Right ventricle myocardium inferior (tissue), 1 donor: ENCODE measurements at places on chromosomes 7 and 10. TPM values are rescaled to one million over a fixed set of nuclear protein-coding genes. Genes with fewer than 3 reads are reported as not detected.

Gene NPTX2
- total RNA-seq: 3.1 TPM

Gene PHF14
- total RNA-seq: 16.0 TPM

Gene FUOM
- 7.9 TPM for total RNA-seq

Gene LAMB4
- 0.19 TPM for total RNA-seq

Gene VIPR2
- 17.0 TPM for total RNA-seq

Gene CC2D2B
- 0.22 TPM for total RNA-seq

Gene GIMAP4
- 38.4 TPM for total RNA-seq

Gene ACHE
- 0.73 TPM for total RNA-seq

Gene GPR15LG
- not detected for total RNA-seq

Gene TBL2
- total RNA-seq: 10.4 TPM

Gene GIMAP1
- total RNA-seq: 5.8 TPM

Gene IGFBP1
- total RNA-seq: not detected

Gene PKD2L1
- total RNA-seq: not detected

Gene ASAH2B
- 3.4 TPM for total RNA-seq

DNA sequence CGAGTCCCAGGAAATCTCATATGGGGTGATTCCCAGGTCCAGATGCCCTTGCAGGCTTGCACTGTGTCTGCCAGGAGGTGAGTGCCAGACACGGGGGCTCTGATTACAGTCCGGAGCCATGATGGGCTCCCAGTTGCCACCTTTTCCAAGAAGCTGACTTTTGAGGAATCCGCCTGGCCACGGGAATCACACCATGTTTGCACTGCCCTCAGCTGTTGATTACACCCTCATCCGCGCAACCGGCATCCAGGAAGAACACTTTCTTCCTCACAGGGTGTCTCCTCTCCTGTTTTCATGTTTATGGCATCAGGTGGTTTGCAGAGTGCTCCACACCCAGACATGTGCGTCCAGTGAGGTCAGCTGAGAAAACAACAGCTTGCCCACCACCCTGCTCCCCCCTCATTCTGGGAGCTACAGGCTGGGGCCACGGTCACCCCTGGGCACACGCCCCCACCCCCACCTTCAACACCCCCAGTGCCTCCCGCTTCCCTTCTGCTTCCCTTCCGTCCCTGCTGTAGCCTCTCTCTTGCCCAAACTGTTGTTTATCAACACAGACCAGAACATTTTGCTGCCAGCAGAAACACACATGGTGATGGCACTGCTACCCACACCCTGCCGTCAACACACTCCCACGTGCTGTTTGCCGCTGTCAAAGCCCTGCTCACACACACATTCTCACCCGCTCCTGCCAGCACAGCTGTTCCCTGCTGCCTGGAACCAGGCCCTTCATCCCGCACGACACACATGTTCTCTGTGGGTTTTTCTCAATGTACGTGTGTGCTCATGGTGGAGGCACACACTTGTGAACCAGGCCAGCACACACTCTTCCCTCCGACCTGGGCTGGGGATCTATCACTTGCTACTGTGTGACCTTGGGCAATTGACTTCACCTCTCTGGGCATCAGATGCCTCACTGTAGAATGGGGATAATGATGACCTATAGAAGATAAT is 35.8 kb downstream of the DDIT4 start:
- peak; percentile 75 for DNase-seq

- peak; percentile 62 for DNase-seq
Measured at GRCh38 chr10:46542567-46543465, 13.6 kb downstream of the GPRIN2 start.

GRCh38 chr10:124155781-124156435 is 62.5 kb upstream of the CHST15 start:
- DNase-seq: no peak

- DNase-seq: no peak
Measured at GRCh38 chr7:87312215-87312865, 33.1 kb upstream of the CROT start.

GRCh38 chr7:2518737-2519118 is 846 bp upstream of the LFNG start:
- no peak for DNase-seq

DNA sequence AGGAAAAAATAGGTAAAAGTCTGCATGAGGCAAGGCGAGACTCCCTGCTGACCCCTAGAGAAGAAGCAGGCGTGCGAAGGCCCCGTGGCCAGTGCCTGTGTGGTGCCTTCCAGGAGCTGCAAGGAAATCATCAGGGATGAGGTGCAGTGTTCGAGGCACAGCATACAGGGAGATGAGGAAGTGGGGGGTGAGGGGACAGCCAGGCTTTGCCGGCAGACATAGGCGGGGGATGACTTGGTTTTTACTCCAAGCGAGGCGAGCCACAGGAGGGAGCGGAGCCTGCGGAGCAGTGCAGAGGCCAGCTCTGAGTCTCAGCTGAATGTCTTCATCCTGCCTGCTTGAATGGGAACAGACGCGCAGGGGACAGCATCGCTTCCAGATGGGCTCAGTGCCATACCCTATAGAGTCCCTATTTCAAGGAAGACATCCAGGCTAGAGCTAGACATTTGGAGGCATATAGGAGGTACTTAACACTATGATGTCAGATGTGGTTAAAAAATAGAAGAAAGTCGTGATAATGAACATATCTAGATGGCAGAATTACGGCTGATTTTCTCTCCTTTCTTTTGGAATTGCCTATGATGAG is 49.5 kb downstream of the TCERG1L start:
- DNase-seq: no peak

GRCh38 chr7:112877691-112878460 is 87.7 kb upstream of the TMEM168 start:
- no peak for DNase-seq

DNA sequence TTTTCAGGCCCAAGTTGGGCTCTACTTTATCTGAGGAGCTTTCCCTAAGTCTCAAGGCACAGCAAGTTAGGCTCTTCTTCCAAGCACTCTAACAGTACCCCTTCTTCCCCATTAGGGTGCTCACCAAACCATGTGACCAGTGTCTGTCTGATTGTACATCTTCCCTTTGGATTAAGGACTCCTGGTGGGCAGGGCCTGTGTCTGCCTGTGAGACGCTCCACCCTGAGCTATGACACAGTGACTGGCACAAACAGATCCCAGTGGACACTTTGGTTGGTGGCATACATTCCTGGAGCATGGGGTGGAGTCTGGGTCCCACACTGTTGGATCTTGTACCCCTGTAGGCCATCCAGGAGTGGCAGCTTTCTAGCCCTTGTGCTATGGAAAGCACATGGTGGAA is 23.8 kb downstream of the PLPP4 start:
- DNase-seq: no peak

DNA sequence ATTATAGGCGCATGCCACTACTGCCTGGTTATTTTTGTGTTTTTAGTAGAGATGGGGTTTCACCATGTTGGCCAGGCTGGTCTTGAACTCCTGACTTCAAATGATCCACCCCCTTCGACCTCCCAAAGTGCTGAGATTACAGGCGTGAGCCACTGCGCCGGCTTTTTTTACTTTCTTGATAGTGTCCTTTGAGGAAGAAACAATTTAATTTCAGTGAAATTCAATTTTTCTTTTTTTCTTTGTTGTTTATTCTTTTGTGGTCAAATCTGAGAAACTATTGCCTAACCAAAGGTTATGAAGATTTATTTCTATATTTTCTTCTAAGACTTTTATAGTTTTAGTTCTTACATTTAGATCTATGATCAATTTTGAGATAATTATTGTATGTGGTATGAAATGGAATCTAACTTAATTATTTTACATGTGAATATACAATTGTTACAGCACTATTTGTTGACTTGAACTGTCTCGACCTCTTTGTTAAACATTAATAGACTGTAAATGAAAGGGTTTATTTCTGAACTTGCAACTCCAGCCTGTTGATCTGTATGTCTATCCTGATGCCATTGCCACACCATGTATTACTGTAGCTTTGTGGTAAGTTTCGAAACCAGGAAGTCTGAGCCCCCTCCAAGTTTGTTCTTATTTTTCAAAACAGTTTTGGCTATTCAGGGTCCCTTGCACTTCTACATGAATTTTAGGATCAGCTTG is 19.8 kb upstream of the RASSF4 start:
- DNase-seq: no peak

- no peak for DNase-seq
Measured at GRCh38 chr7:128859232-128860157, 3.2 kb upstream of the ATP6V1F start.

GRCh38 chr7:149736478-149737360 is 36.7 kb downstream of the ZNF467 start:
- DNase-seq: no peak

- DNase-seq: no peak
Measured at GRCh38 chr10:25820472-25820871, 113.6 kb upstream of the MYO3A start.

- DNase-seq: no peak
Measured at GRCh38 chr7:18770822-18771221, 275.3 kb downstream of the HDAC9 start.

- no peak for DNase-seq
Measured at GRCh38 chr10:108586424-108586823, 1336.9 kb downstream of the XPNPEP1 start.

GRCh38 chr10:71239131-71239915 is 27.0 kb downstream of the UNC5B start:
- DNase-seq: no peak

- no peak for DNase-seq
Measured at GRCh38 chr10:7248585-7249164, 162.2 kb downstream of the SFMBT2 start.

- DNase-seq: no peak
Measured at GRCh38 chr10:58921421-58921855, 255.0 kb upstream of the PHYHIPL start.

DNA sequence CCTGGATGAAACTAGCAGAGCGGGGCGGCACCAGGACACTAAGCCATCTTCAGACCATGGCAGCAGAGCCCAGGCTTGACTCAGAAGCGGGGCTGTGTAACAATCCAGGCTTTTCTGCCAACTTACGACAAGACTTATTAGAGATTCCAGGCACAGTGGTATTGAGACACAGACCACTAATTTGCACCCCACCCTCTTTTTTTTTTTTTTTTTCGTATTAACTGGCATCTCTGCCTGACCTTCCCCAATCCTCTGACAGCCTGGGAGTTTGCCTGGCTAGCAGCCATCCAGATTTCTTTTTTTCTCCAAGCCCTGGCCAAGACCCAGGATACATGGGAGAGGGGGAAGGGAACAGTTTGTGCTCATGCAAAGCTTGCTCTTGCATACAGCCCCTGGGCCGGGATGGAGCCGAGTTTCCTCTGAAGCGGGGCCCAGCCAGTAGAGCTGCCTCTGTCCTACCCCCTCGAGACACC is 182.4 kb downstream of the PLXNA4 start:
- DNase-seq: no peak

DNA sequence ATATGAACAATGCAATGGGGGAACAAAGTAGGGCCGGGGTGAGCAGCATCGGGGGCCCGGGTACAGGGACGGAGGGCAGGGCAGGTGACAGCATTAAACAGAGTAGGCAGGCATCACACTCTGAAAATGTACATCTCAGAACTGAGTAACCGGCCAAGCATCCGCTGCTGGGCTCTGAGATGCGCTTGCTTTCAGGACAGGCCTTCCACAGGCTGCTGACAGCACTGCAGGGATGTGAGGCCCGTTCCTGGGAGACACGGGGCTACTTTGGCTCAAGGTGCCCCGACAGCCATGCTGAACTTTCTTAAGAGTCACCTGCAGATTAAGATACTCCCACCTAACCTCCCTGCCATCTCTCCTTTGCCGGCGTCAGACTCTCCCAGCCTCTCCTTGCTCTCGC is 64.3 kb upstream of the FGFR2 start:
- DNase-seq: no peak
